ENCODE measurements at places on chromosomes 7 and 10. TPM values are rescaled to one million over a fixed set of nuclear protein-coding genes. Genes with fewer than 3 reads are reported as not detected.
A peak's percentile ranks its signal among the peaks of the same experiment; 100 is the strongest.

PON1 gene
- 547 TPM for total RNA-seq

CTAGE6 gene
- total RNA-seq = 0.22 TPM

OR2F2 gene
- total RNA-seq = not detected

- H3K4me3 ChIP-seq = peak overlapping the region; percentile 79
- H3K4me1 ChIP-seq = peaks cover 3% of the 10 kb centered on the region
- H3K36me3 ChIP-seq = no peaks in the 10 kb centered on the region
- H3K27me3 ChIP-seq = no peaks in the 10 kb centered on the region
- peak overlapping the region; percentile 74 for H3K27ac ChIP-seq
These were observed 56.5 kb downstream of the RBM17 start for GRCh38 chr10:6145166-6145987.

GRCh38 chr10:85124603-85125051 lies 796.2 kb downstream of the CCSER2 start:
- no peaks in the 10 kb centered on the region for H3K4me1 ChIP-seq
- no peak overlapping the region for H3K27ac ChIP-seq
- no peaks in the 10 kb centered on the region for H3K36me3 ChIP-seq
- H3K4me3 ChIP-seq = no peak overlapping the region

DNA sequence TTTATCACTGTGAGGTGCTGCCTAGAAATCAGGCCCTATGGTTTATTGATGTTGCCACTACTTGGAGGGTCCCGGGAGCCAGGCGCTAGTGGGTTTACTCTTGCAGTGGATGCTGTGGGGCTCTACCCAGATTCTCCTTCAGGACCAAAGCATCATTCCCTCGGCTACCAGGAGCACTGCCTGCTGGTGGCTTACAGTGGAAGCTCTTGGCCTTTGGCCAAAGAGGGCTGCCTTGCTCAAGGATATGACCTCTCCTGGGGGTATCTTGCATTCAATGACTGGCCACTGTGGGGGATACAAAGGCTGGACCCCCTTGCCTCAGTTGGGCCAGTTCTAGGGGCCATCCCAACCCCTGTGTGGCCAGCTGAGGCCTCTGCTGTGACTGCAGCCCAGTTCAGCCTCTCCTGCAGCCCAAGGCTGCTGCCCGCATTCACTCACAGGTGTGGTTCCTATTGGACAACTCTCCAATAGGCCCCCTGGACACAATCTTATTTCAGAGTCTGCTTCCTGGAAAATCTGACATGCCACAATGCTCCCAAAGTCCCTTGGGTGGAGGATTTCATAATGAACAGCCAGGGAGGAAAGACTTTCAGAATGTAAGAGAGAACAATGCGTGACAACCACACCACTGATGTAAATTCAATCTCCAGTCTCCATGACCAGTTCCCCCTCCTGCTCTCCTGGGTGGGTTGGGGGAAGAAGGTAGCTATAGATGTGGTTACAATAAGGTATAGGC lies 196.3 kb downstream of the SNX10 start:
- DNase-seq = no peak
- no peaks in the 10 kb centered on the region for H3K4me1 ChIP-seq
- H3K27ac ChIP-seq = no peak overlapping the region
- H3K36me3 ChIP-seq = no peaks in the 10 kb centered on the region

GRCh38 chr7:94295850-94296249 lies 98.8 kb upstream of the COL1A2 start:
- no peak overlapping the region for H3K27ac ChIP-seq
- no peaks in the 10 kb centered on the region for H3K4me1 ChIP-seq
- H3K36me3 ChIP-seq = no peaks in the 10 kb centered on the region

DNA sequence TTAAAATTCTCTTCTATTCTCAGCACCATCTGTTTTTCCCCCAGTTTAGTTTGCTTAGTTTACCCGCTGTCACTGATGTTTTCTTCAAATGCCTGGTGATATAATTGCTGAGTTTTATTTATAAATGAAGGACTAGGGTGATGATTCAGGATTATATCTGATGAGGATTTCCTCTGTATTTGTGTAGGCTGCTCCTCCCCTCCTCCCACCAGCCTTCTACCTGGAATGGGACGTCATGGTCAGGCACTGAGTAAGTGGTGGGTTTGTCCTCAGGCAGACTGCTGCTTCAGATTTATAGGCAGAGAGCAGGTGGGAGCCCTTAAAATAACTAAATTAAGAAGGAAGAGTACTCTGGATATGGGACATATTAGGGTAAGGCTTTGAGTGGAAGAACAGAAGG lies 35.8 kb downstream of the PALS2 start:
- H3K4me1 ChIP-seq = no peaks in the 10 kb centered on the region
- no peaks in the 10 kb centered on the region for H3K27me3 ChIP-seq
- H3K27ac ChIP-seq = no peak overlapping the region
- H3K4me3 ChIP-seq = no peak overlapping the region
- DNase-seq = no peak
- no peaks in the 10 kb centered on the region for H3K36me3 ChIP-seq

- no peak for DNase-seq
- no peaks in the 10 kb centered on the region for H3K4me1 ChIP-seq
- no peak overlapping the region for H3K4me3 ChIP-seq
- no peaks in the 10 kb centered on the region for H3K27me3 ChIP-seq
These were observed 620.3 kb downstream of the CCSER2 start for GRCh38 chr10:84948644-84949043.

- H3K36me3 ChIP-seq = no peaks in the 10 kb centered on the region
- no peaks in the 10 kb centered on the region for H3K27me3 ChIP-seq
- H3K4me3 ChIP-seq = no peak overlapping the region
- no peak for DNase-seq
- H3K27ac ChIP-seq = no peak overlapping the region
- H3K4me1 ChIP-seq = no peaks in the 10 kb centered on the region
These were observed 166.5 kb upstream of the RHEB start for GRCh38 chr7:151686016-151686766.

DNA sequence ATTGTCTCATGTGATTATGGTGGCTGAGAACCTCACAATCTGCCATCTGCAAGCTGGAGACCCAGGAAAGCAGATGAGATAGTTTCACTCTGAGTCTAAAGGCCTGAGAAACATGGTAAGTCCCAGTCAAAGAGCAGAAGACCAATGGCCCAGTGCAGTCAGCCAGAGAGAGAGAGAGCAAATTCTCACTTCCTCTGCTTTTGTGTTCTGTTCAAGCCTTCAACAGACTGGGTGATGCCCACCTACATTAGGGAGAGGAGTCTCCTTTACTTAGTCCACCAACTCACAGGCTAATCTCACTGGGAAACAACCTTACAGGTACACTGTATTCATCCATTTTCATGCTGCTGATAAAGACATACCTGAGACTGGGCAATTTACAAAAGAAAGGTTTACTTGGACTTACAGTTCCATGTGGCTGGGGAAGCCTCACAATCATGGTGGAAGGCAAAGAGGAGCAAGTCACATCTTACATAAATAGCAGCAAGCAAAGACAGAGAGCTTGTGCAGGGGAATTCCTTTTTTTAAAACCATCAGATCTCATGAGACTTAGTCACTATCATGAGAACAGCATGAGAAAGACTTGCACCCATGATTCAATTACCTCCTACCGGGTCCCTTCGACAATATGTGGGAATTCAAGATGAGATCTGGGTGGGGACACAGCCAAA lies 4.7 kb upstream of the FRMPD2 start:
- no peaks in the 10 kb centered on the region for H3K4me1 ChIP-seq
- H3K27me3 ChIP-seq = no peaks in the 10 kb centered on the region
- H3K27ac ChIP-seq = no peak overlapping the region
- no peaks in the 10 kb centered on the region for H3K36me3 ChIP-seq

DNA sequence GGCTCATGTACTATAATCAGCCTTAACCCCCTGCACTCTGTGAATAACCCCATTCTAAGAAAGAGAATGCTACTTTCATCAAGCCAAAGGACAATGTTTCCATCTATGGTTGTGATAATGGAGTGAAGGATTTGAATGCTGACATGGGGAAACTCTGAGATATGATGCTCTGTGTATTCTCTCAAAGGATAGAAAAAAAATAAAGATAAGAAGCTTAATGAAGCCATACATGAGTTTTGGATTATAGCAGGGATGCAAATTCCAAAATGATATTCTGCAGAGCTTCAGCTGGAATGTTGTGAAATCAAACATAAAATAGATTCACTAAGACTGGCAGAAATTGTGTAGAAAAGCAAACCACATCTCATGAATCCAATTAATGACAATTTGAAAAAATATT lies 1074.1 kb downstream of the XPNPEP1 start:
- H3K36me3 ChIP-seq = no peaks in the 10 kb centered on the region
- no peak overlapping the region for H3K4me3 ChIP-seq
- no peaks in the 10 kb centered on the region for H3K4me1 ChIP-seq
- no peak for DNase-seq
- no peak overlapping the region for H3K27ac ChIP-seq

GRCh38 chr7:120273476-120273975 lies 551 bp downstream of the KCND2 start:
- no peak overlapping the region for H3K4me3 ChIP-seq
- no peak overlapping the region for H3K27ac ChIP-seq
- H3K36me3 ChIP-seq = no peaks in the 10 kb centered on the region
- peak; percentile 32 for DNase-seq
- peaks cover 9% of the 10 kb centered on the region for H3K4me1 ChIP-seq

DNA sequence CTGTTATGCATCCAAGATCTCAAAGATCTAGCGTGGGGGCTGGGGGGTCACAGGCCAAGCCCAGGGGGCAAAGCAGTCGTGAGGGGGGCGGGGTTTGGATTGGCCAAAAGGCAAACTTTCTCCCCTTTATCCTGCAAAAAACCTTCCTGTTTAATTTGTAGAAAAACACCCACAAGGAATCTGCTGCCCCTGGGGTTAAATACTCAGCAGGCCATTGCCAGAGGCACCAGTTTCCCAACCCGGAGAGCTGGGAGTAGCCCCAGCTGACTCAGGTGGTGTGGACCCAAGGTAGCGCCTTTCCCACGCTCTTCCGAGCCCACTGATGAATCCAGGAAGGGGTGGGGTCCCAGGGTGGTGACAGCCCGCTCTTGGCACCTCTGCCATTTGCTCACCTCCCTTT lies 21.4 kb downstream of the KCP start:
- H3K36me3 ChIP-seq = no peaks in the 10 kb centered on the region
- H3K27ac ChIP-seq = no peak overlapping the region
- DNase-seq = peak; percentile 35
- no peak overlapping the region for H3K4me3 ChIP-seq
- no peaks in the 10 kb centered on the region for H3K27me3 ChIP-seq

DNA sequence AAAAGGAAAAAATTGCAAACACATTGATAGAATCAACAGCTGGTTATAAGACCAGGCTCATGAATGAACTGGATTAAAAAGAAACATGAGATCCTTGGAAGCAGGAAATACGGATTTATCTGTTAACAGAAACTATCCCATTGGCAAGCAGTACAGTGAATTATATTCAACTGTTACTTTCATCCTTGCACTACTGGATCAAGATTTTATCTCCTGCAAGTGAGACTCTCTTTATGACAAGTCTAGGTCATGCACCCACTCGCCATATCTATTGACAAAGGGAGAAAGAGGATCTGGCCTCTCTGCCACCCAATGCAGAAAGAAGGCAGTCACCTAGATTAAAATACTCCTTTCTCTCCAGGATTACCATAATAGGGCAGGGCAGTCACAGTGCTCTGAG lies 41.4 kb downstream of the CSTF2T start:
- H3K27me3 ChIP-seq = no peaks in the 10 kb centered on the region
- no peak for DNase-seq
- no peak overlapping the region for H3K4me3 ChIP-seq
- no peaks in the 10 kb centered on the region for H3K36me3 ChIP-seq

- H3K27ac ChIP-seq = no peak overlapping the region
- no peak for DNase-seq
- H3K4me3 ChIP-seq = no peak overlapping the region
- peaks cover 3% of the 10 kb centered on the region for H3K27me3 ChIP-seq
- no peaks in the 10 kb centered on the region for H3K36me3 ChIP-seq
These were observed 206.6 kb downstream of the SKAP2 start for GRCh38 chr7:26657686-26658388.

GRCh38 chr7:106219170-106219569 lies 65.6 kb downstream of the NAMPT start:
- H3K36me3 ChIP-seq = no peaks in the 10 kb centered on the region
- DNase-seq = no peak
- H3K27me3 ChIP-seq = no peaks in the 10 kb centered on the region
- no peak overlapping the region for H3K27ac ChIP-seq

GRCh38 chr10:107790271-107790670 lies 625.8 kb upstream of the SORCS1 start:
- no peaks in the 10 kb centered on the region for H3K4me1 ChIP-seq
- H3K4me3 ChIP-seq = no peak overlapping the region
- H3K27ac ChIP-seq = no peak overlapping the region
- H3K27me3 ChIP-seq = no peaks in the 10 kb centered on the region
- H3K36me3 ChIP-seq = no peaks in the 10 kb centered on the region
- DNase-seq = no peak

GRCh38 chr10:125709553-125710474 lies 9.7 kb upstream of the EDRF1 start:
- H3K4me3 ChIP-seq = no peak overlapping the region
- H3K4me1 ChIP-seq = no peaks in the 10 kb centered on the region
- no peaks in the 10 kb centered on the region for H3K27me3 ChIP-seq
- H3K36me3 ChIP-seq = no peaks in the 10 kb centered on the region
- peak overlapping the region; percentile 39 for H3K27ac ChIP-seq

Measured in right lobe of liver (tissue), 6 donors.